ENCODE measurements at places on chromosomes 5 and 9.
A peak's percentile ranks its signal among the peaks of the same experiment; 100 is the strongest.

- peak; percentile 39 for DNase-seq
Measured at GRCh38 chr9:69549310-69550202, 122.6 kb downstream of the APBA1 start.

GRCh38 chr9:121698627-121699570, 47.5 kb downstream of the DAB2IP start:
- DNase-seq, result peak; percentile 60

- DNase-seq, result no peak
Measured at GRCh38 chr5:164650427-164650826, 1145.0 kb downstream of the MAT2B start.

DNA sequence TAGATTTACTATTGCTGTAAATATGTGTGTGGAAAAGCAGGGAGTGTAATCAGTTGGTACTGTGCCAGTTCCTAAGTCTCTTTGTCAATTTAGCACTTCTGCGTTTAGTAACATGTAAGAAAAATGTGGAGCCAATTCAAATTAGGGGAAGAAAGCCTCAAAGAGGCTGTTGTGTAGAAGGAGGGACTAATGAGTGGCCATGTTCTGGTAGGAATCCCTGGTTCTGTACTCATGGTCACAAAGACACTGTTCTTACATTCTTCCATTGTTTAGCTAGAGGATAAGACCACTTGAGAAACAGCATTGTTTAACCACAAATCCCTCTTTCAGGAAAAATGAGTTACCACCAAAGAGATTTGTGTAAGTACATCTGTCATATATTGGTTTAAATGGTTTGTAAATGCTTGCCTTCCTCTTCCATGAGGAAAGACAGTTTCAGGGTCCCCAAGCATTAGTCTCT, 14.9 kb downstream of the ARHGEF28 start:
- no peak for DNase-seq

DNA sequence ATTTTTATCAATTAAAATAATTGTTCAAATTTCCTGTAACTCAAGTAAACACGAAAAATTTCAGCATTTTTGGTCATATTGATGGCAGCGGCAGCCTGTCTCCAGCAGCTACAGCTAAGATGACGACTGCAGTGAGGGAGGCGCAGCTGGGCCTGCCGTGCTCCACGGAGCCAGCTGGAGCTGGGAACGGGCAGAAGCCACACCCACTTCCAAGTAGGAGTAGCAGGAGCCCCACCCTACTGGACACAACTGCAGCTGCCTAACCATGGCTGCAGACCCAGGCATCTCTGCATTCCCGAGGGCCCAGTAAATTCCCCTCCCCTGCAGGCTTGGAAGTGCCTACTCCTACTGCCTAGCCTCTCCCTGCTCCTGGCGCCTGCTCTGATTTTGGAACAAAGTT, 2031.7 kb downstream of the EFNA5 start:
- no peak for DNase-seq

DNA sequence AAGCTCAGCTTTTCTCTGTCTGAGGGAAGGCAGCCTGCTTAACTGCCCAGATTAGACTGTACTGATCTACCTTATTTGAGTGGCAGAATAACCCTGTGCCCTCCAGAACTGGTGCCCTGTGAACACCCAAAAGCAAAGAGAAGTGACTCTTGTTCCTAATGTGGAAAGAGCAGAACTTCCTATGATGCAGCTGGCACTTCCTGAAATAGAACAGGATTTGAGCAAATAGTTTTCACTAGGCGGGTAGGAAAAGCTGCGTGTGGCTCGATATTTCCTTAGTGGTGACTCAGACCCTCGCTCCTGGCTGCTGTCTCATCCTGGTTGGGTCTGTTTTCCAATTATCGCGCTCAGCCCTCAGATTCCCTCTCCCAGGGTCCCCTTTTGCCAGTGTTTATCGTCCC, 89.9 kb downstream of the SH3TC2 start:
- DNase-seq, result no peak

- no peak for DNase-seq
Measured at GRCh38 chr5:146111409-146111808, 6.0 kb upstream of the PLAC8L1 start.

- DNase-seq, result peak; percentile 52
Measured at GRCh38 chr9:111926421-111926875, 29.8 kb downstream of the UGCG start.

DNA sequence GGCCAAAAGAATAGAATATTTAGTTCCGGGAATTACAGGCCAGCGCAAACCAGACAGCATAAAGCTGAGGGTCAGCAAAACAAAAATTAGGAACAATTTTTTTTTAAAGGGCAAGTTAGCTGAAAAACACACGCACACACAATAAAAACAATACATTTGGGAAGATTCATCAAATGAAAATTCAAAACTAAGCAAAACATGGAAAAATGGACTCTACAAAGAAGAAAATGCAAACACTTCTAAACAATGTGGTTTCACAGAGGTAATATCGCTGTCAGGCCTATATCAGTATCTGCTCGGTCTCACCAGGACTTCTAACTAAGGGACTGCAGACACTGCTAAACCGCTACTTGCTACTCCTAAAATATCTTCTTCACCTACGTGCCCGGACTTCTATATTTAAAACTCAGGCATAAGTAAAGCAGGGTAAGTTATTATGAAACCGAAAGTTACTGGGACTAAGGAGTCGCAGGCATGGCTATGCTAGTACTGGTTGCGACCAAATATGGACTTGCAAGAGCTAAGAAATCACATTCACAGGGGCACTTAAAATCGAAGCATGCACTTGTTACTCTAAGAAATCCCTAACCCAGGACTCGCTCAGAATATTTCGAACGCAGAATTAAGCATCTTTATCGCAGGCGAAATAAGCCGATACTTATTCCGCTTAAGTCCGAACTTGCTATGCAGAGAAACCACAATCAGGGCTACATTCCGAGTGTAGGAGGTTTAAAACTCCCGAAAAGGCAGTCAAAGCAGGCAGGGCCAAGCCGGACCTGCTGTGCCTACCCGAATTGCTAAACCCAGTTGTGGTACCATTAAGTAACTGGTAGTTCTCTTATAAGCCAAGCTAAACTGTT, 2.3 kb downstream of the ANXA2R start:
- peak; percentile 35 for DNase-seq

GRCh38 chr9:131190191-131190590, 64.8 kb downstream of the NUP214 start:
- no peak for DNase-seq

- no peak for DNase-seq
Measured at GRCh38 chr5:156527611-156528010, 200.6 kb downstream of the SGCD start.

- no peak for DNase-seq
Measured at GRCh38 chr5:6773342-6774035, 60.3 kb downstream of the TENT4A start.

DNA sequence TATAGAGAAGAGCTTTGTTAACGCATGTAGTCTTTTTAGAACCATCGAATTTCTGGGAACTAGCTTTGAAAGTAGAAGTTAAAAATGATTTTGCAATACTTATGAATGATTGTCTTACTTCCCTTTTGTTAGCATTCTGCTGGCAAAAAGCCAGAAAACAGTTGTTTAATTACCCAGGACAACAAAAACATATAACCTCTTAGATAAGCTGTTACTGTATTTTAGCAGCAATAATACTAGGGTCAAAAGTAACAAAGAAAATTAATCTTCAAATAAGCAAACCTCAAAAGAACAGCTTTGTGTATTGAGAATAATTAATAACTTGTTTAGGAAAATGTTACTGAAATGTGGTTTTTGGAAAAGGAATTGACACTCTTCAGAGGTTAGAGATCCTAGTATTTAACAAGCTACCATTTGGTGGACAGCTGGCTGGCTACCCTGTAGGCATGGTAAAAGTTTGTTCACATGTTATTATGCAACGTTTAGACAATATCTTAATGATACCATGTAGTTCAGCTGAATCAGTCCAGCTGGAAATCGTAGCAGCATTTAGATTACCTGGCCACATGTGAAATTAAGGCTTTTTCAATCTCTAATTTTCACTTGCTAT, 3.8 kb downstream of the FGF10 start:
- no peak for DNase-seq

DNA sequence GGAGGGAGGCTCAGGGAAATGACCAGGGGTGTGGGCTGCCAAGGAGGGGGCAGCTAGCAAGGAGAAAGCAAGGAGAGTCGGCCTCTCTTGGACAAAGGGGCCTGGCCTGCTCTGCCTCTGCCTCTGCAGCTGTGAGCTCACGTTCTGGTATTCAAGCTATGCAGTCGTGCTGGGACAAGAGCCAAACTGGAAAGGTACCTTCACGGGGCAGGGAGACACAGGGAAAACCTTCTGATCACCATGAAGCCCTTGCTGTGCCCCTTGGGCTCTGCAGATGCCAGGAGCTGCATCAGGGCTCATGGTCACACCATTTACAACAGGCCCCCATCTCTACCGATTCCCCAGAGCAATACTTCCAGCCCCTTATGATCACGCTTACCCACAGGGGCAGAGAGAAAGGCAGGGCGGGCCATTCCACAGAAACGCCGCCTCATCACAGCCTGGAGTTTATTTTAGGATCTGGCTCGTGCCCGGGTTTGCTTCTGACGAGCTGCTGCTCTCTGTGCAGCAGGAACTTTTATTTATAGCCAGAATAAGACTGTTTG, 63.2 kb downstream of the PRRT1B start:
- no peak for DNase-seq

DNA sequence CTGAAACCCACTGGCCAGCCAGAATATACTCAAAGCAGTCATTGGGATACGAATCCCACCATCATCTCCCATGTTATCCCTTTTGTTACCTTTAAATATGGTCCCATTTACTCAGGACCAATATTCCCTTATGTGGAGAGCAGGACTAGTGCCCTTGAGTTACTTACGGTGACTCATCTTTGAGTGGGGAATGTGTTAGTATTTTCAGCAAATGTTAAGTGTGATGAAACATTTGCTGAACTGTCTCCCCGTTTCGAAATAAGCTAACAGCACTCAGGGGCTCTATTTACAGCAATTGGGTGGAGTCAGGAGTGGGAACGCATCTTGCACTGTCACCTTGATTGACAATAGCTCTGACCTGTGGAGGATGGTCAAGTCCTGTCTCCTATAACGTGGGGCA, 67.4 kb downstream of the CTSL start:
- no peak for DNase-seq

DNA sequence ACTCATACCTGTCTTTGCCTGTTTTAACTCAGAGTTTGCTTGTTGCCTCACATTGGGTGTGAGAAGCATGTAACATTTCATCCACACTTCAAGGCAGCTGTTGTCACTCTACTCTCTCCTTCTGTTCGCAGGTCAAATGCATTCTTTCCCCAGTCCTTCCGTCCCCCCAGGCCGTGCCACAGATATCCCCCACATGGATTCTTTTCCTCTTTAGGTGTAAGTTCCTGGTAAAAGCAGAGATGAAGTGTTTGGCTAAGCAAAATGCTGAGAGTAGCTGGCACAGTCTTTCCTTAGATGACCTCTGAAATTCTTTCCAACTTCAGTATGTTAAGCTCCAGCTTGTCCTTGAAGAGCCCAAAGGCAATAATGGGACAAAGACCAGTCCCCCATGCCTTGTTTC, 328.2 kb downstream of the SLIT3 start:
- DNase-seq, result no peak

DNA sequence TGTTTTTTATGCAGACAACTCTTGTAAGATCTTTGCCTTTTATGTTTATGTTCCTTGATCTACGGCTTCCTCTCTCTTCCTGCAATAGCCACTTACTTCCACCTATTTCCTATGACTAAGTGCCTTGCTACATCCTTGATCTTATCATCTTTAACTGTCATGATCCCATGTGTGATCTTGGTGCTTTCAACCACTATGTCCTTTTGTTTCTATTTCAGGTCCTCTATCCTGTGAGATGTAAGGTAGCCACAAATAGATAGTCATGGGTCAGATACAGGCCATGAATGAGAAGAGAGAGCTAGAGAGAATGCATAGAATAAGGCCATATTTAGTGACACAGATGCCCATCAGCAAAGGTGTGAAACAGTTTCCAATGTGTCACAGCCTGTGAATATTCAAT, 243.6 kb upstream of the HAPLN1 start:
- DNase-seq, result no peak

- no peak for DNase-seq
Measured at GRCh38 chr5:113748403-113748802, 234.9 kb downstream of the YTHDC2 start.

- no peak for DNase-seq
Measured at GRCh38 chr5:2739360-2740050, 12.0 kb downstream of the IRX2 start.

DNA sequence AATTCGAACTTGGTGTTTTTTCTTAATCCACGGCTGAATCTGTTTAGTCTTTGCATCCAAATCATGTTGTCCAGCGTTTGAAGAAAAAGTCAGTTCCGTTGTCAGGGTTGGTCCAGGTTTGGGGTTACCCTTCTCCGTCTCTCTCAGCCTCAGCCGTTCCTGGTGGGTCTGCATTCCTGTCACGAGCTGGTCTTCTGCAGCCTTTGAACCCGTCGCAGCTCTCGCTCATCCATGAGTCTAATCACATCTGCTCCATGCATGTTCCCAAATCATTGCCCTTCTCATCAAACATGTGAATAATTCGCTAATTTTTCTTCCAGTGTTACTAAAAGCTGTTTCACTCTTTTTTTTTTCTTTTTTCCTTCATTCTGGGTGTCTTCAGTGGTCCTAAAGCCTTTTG, 39.0 kb upstream of the EXOC3 start:
- no peak for DNase-seq

DNA sequence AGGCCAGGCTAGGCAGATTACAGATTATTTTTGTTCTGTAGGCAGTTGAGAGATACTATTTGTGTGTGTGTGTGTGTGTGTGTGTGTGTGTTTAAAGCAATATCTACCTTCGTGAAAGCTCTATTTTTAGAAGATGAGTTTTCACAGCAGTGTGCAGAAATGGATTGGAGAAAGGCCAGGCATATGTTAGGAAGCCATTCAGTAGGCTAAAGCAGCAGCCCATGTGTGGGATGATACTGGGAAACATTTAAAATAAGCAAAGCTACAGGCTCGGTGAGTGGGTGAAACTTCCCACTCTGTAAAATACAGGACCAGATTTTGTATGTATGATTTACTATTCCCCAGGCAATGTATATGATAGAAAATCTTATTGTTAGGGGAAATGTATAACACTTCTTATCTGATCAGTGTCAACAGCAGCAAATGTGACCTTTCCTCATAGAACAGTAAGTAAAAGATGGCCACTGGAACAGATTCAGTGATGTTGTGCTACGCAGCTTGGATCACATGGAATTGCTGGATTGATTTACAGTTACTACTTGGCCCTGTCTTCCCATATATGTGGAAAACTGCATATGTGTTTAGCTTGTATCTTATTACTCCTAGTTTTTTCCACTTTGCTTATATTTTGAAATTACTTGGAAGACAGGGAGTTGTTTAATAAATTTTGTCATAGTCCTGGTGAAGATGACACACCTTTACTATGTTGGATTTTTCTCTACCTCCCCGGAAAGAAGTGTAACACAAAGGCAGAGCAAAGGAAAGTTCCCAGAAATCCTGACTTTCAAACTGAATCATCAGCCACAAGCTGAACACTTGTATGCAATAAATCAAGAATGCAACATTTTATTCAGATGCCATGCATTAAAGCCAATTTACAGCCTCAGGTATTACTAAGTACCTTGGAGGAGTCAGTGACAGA, 1077.7 kb upstream of the SEMA6A start:
- no peak for DNase-seq

All from activated CD4-positive, alpha-beta T cell treated with anti-CD3 and anti-CD28 coated beads for 48 hours (primary cell).